Stimulated activated CD4-positive, alpha-beta T cell treated with anti-CD3 and anti-CD28 coated beads, Interleukin-2, amount 100 ng/mL, for 48 hours (primary cell): ENCODE measurements at places on chromosomes 1 and 21.

GRCh38 chr1:113226148-113226547, 153.2 kb downstream of the LRIG2 start:
- DNase-seq, result no peak

- no peak for DNase-seq
These were observed 5.6 kb downstream of the NCDN start for GRCh38 chr1:35563166-35563565.

GRCh38 chr1:92485381-92486250, 1.1 kb downstream of the GFI1 start:
- peak; percentile 78 for DNase-seq

DNA sequence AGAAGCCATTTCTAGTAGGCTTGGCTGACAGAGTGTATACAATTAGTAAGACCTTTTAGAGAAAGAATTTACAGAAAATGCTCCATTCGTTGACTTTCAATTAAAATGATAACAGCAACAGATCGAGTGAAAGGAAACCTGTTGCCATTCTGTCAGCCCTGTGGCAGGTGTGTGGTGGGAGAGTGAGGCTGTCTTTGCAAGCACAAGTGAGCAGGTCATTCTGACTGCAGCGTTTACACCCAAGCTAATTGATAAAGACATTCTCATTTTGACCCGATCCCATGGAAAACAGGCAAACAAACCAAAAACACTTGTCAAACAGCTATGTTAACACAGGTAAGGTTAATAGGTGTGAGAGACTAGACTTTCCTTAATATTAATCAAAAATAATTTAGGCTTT, 257.3 kb downstream of the PTBP2 start:
- no peak for DNase-seq

- DNase-seq, result no peak
These were observed 18.7 kb downstream of the ETV3 start for GRCh38 chr1:157119448-157119847.

DNA sequence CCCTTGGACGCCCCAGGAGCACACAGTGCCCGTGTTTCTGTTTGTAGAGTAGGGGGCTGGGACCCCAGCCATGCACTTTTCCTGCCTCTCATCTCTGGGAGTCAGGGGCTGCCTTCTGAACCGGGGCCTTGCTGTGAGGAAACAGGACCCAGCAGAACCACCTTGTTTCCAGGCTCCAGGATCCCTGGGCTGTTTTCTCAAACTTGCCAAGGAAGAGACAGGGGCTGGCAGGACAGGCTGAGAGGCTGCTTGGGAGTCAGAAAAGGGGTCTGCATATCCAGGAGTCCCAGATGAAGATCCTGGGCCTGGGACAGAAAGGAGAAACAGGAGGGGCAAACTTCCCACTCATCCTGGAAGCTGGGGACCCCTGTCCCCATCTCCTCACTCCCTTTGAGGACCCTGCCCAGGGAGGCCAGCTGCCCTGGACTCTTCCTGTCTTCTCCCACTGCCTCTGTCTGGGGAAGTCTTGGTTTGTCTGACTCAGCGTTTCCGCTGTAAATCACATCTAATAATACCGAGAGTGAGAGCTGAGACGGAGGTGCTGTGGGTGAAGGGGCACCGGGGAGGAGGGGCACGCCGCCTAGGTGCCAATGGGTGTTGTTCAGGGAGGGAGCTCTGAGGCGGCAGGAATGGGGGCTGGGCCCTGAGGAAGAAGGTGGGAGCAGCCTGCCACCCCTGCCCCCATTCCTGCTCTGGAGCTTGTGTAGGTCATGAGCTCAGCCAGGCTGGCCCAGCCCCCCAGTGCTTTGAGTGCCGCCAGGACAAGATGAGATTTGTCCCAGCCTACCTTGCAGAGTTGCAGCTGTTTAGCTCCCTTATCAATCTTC, 16.7 kb downstream of the POU3F1 start:
- peak; percentile 66 for DNase-seq
